ENCODE measurements at places on chromosomes 3 and 15. TPM values are rescaled to one million over a fixed set of nuclear protein-coding genes. Genes with fewer than 3 reads are reported as not detected.

GRCh38 chr15:81752546-81752942 lies 293.3 kb downstream of the MEX3B start:
- peak; percentile 28 for DNase-seq

GRCh38 chr15:41983221-41983620 lies 10.9 kb upstream of the EHD4 start:
- no peak for DNase-seq

- DNase-seq: no peak
Measured at GRCh38 chr3:119156868-119157267, 10.9 kb downstream of the TEX55 start.

- DNase-seq: no peak
Measured at GRCh38 chr15:95663156-95664100, 667.1 kb upstream of the NR2F2 start.

SPATA12 gene
- total RNA-seq: not detected

ZNF502 gene
- 2.2 TPM for total RNA-seq

DUOXA2 gene
- total RNA-seq: 1.3 TPM

WDR48 gene
- 21.6 TPM for total RNA-seq

DNA sequence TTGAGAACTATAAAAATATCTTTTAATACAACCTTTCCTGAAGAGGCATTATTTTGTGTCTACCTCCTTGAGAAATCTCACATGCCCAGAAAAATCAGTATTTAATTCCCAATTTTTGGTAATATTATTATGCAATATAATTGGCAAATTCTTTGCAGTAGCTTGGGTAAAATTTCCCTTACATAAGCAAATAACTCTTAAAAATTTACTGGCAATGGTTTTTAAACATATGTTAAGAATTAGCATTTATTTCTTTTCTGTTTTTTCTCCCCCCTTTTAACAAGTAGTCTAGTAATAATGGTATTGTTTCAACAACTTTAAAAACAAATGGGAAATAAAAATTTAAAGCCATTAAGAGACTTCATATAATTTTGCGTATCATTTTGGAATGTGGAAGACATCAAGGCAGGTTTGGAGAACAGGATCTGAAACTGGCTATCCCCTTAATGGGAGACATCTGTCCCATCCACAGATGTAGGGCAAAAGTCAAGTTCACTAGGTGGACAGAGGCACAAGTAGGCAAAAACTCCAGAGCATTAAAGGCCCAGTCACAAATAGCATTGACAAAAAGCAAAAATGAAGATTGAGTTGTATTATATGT lies 89.6 kb upstream of the AADACL2 start:
- DNase-seq: no peak

DNA sequence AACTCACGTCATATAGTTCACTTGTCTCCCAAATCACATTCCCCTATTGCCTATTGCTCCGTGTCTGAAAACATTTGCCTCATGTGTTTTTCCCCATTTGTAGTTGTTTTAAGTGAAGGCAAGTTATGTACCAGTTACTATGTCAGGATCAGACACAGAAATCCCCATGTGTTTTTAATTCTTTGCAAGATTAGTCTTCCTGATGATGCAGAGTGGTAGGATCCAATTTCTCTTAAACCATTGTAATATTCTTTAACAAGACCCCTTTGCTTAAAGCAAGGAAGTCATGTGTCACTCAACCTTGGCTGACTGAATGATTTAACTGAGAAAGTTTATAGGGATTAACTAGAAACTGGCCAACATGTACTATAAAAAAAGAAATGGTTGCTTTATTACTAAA lies 164.4 kb downstream of the OPA1 start:
- no peak for DNase-seq

- no peak for DNase-seq
Measured at GRCh38 chr3:161348796-161349400, 22.4 kb downstream of the SPTSSB start.

DNA sequence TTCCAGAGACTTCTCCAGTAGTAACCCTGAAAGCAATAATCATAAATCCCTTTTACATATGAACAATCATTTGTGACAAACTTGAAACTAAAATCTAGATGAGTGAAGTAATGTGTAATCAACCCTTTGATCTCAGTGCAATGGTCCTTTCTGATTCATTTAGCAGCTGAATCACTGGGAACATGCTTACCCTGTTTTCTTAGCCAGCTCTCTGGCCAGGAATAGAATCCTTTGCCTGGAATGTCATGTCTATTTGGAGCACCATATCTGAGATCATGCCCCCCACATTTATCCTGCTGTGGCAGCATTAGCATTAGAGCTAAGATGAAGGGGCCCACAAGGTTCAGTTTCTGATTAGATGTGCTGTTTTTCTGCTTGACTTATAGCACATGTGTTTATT lies 309.8 kb downstream of the OXSM start:
- no peak for DNase-seq

DNA sequence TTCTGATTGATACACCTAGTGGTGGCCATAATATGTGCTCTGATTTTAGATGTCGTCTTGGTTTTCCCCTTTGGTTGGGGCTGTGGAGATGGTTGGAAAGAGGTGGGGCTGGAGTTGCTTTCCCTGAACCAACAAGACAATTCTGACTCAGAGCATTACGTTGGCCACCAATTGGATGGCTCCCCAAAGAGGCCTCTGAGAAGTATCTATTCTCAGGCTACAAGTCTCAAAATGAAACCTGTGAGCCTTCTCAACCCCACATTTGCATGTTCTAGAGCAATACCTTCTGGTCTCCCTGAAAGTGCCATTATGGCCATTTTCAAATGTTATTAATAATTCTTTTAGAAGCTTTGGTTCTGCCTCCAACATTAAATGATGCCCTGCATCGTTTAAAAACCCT lies 188.4 kb upstream of the WNT5A start:
- DNase-seq: no peak

CHD2 gene
- 85.7 TPM for total RNA-seq

TRH gene
- not detected for total RNA-seq

DNA sequence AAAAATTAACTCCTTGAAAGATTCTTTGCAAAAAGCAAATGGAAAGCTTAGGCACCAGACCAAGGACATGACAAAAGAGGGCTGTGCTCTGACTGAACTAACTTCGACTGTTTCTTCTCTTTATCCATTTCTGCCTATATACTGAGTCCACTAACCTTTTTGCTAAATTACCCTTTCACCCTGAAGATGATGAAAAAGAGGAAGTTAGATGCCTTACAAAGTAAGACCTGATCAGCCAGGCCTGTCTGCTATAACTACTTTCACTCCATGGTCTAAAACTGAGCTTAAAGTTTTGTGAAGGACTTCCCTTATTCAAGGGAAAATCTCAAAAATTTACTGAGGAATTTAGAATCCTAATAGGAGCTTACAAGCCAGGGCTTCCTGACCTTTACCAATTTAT lies 6.2 kb upstream of the IGSF10 start:
- no peak for DNase-seq

GAP43 gene
- total RNA-seq: 2.1 TPM

GRCh38 chr15:80551348-80551747 lies 143.8 kb upstream of the ABHD17C start:
- no peak for DNase-seq

DNA sequence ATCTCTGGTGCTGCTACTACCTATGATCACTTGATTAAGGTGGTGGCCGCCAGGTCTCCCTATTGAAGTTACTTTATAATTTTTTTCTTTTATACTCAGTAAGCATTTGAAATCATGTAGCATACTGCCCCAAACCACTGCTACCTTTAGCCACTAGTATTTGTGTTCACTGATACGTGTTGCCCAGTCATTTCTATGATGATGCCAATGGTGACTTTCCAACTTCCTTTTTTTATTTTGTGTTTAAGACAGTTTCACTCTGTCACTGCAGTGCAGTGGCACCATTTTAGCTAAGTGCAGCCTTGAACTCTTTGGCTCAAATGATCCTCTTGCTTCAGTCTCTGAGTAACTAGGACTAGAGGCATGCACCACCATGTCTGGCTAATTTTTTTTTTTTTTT lies 598.2 kb downstream of the NAALADL2 start:
- DNase-seq: no peak

DNA sequence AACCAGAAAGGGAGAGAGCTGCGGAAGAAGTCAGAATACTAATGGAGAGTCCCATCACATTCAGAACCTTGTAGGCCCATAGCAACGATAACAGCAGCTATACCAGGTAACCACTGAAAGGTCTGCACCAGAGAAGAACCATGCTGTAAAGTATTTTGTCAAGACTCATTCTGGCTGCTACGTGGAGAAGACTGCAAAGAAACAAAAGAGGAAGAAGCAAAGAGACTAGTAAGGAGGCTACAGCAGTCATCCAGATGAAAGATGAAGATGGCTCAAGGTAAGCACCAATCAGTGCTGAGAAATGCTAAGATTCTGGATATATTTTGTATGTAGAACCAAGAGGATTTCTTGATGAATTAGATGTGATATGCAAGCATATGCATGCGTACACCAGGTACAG lies 39.6 kb downstream of the ACAP2 start:
- no peak for DNase-seq

ADCY5 gene
- 4.5 TPM for total RNA-seq

PLXNB1 gene
- total RNA-seq: 91.1 TPM

LMLN gene
- 5.4 TPM for total RNA-seq

GRCh38 chr15:66404532-66404931 lies 17.8 kb downstream of the MAP2K1 start:
- DNase-seq: no peak

DNA sequence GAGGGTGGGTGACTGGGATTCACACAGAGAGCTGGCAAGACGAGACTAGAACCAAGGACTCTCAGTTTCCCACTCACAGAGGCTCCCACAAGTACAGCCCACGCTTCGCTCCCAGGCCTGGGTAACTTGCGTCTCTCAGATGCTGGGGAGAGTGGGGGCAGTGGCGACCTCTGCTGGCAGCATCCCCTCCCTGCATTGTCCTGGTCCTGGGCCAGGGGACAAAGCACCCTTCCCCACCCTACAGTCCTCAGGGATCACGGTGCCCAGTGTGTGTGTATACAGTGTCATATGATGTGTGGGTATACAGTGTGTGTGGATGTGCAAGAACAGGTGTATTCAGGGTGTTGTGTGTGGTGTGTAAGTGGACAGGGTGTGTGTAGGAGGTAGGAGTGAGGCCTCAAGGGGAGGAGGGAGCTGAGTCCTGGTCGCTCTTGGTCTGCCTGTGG lies 12.8 kb downstream of the VILL start:
- DNase-seq: peak; percentile 64
